Smooth muscle cell of the brain vasculature (primary cell): ENCODE measurements at places on chromosomes 2 and 18.

DNA sequence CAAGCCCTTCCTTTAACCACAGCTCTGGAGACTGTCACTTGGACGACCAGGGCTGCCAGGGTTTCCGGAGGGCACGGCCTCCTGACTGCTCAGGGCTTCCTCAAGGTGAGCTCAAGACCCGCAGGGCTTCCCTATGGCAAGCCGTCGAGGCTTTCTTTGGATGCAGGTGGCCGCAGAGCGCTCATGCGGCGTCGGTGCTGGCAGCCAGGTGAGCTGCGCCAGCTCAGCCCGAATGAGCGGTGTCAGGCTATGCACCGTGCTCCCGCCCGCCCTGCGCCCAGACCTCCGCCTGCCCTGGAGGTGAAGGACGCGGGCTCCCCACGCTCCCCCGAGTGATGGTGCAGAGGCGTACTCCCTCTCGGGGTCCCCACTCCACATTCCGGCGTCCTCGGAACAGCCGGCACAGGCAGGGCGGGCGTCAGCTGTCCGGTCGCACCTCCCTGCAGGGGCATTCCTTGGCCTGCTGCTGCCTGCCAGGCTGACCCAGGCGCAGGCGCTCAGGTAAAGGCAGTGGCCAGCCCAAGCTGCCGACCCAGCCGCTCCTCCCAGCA lies 20.8 kb upstream of the TUBB6 start:
- no peak for DNase-seq

DNA sequence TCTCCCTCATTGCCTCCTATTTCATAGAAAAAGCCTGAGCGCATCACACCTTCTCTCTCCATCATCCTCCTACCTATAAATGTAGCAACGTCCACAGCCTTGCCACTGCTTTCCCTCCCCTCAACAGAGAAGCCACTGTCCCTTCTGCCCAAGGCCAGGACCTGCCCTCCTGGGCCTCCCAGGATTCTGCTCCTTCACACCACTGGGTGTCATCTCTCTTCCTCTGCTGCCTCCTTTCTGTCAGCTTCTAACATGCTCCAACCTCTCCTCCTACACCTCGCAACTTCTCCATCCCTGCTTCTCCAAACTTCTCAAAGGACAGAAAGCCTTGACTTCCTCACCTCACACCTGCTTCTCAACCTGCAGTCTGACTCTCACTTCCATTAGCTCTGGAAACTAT lies 21.2 kb upstream of the ME2 start:
- no peak for DNase-seq

- no peak for DNase-seq
Observed at GRCh38 chr2:134949981-134950708, 31.5 kb downstream of the CCNT2 start.

DNA sequence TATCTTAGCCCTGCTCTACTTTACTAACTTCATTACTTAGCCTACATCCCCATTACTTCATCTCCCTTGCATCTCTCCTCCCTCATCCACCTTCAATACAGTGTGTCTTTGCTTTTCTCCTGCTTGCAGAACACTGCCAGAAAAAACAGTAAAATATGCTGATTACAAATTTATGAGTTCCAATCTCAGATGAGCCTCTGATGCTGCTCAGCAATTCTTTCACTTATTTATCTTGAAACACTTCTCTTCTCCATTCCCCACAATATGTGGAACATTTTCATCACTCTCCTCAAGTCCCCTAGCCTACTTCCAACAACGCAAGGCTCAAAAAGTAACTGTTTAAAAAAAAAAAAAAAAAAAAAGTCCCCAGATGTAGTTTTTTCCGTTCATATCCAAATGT lies 7.1 kb downstream of the VPS54 start:
- no peak for DNase-seq

DNA sequence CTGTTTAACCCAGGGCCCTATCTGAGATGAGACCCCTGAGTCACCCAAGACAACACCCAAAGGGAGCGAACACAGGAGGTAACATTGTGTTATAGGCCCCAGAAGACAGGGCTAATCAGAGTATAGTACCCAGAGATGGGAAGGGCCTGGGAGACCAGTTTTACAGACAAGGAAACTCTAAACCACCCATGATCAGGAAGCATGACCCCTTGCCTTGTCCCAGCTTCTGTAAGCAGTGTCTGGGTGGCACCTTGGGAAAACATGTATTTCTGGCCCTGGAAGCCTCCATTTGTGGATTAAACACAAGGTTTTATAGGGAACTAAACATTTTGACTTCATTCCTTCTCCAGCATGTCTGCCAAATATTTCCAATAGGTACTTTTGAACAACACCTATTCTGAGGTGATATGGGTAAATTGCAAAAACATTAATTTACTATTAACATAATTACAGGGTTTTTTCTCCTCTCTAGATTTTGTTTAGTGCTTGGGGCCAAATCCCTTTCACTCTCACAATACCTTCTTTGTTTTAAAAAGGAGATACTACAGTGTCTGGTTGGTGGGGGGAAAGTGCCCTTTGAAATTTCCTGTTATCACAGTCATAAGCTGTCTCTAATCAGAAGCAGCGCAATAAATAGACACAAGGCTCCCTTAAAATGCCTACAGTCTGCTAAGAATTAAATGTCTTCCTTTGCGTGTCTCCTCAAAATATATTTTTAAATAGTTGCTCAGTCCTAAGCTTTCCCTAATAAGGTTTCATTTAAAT lies 341.1 kb downstream of the BCL11A start:
- no peak for DNase-seq

GRCh38 chr2:23658466-23658942 lies 268.4 kb downstream of the ATAD2B start:
- no peak for DNase-seq

- DNase-seq = no peak
Observed at GRCh38 chr2:219688560-219689445, 61.4 kb downstream of the SLC4A3 start.

GRCh38 chr2:102436323-102436722 lies 13.4 kb downstream of the IL18RAP start:
- DNase-seq = no peak

DNA sequence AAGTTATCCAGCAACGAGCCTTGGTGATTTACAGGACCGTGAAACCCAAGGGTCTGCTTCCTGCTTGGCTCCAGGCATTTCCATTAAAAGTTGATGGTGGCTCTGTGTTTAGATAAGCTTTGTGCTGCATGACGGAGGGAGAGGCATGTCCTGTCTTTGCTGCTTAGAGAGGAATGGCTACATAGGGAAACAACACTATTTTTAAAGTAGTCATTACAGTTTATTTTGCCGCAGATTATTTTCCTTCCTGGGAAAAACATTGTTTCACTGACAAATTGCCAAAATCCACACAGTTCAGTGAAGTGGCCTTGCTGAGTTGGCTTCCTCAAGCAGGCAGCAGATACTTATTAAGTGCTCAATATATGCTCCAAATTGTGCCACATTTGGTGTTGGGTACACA lies 98.5 kb downstream of the THSD7B start:
- DNase-seq = peak; percentile 2

- DNase-seq = peak; percentile 51
Observed at GRCh38 chr2:215022418-215022817, 116.0 kb downstream of the ABCA12 start.

DNA sequence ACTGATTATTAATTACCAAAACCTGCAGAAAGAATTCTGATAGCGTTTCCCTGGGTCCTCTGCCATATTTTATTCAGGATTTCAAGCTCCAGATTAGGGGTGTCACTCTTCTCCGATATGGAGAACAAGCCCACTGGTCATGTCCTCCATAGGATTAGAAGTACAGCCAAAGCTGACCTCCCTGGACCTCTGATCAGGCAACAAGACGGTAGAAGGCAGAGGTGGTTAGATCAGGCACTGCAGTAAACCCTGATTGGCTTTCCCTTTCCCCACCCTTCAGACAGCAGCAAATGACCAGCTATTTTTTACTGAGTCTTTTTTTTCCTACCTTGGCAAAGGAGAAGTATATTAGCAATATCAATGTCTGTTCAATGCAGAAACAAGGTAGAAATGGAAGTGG lies 37.7 kb downstream of the SPC25 start:
- no peak for DNase-seq

DNA sequence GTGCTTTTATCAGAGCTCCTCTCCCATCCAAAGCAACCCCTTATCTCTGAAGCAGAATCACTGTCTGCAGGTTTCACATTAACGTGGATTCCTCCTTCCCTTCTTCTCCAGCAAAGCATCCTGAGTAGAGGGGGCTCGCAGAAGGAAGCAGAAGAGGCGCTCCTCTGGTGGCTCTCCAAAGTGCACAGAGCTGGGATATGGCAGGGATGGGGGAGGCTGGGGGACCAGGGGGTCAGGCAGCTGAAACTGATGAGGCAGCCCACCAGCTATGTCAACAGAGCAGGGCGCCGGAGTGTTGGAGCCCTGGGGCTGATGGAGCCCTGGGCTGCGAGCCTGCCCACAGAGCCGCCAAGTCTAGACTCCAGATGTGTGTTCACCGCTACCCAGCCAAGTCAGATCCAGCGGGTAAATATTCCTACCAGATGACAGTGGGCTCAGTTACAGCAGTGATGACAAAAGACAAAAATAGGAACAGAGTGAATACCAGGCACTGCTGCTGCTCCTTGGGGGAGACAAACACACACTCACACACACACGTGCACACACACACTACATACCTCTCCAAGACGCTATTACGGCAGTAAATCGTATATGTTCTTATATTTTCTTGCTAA lies 678.3 kb upstream of the ID2 start:
- no peak for DNase-seq

DNA sequence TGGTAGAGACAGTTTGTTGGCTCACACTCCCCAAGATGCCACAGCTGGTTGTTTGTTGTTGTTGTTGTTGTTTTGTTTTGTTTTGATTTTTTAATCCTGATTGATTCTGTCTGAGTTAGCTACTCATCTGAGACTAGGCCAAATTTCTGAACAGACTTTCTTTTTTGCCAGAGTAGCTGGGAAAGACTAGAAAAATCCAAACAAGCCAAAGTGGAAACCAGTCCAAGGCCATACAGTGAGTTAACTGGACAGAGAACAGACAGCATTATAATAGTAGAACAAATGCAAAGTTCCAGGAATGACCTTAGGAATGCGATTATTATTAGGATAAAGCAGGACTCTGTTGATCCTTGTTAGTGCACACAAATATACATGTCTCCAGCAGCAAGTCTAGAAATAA lies 43.8 kb upstream of the CYP26B1 start:
- DNase-seq = no peak

GRCh38 chr2:88265352-88266303 lies 95.5 kb downstream of the THNSL2 start:
- DNase-seq = no peak

DNA sequence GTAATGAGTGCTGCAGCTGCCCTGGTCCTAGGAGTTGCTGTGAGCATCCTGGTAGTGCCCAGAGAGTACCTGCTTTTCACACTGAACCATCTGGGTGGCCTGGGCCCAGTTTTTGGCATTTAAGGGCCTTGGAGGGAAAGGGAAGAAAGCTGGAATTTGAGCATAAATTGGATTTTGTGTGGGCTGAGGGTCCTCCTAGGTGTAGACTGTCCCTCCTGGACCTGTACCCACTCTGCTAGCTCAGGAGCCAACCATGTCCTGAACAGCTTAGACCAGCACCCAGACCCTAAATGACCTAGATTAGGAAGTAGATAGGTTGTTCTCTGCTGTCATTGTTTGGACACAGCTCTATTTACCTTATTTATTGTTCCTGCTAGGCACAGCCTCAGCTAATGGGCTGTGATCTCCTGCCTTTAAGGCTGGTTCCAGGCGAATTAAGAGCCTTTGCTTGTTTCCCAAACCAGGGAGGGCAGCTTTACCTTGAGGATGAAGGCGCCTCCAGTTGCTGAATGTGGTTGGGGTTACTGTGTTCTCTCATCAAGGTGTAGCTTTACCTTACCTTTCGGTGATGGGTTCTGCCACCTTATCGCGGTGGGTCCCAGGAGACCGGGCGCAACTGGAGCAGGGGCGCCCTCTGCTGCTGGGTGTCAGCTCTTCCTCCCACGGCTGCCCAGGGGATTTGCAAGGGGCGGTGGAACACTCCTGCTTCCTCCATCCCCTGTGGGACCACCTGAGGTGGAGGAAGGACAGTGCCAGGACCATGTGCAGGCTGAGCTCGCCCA lies 34.4 kb downstream of the ITGA6 start:
- no peak for DNase-seq

- DNase-seq = no peak
Observed at GRCh38 chr18:15005313-15006130, 257.6 kb downstream of the ANKRD30B start.

GRCh38 chr18:62938006-62938405 lies 222.7 kb downstream of the PHLPP1 start:
- no peak for DNase-seq

DNA sequence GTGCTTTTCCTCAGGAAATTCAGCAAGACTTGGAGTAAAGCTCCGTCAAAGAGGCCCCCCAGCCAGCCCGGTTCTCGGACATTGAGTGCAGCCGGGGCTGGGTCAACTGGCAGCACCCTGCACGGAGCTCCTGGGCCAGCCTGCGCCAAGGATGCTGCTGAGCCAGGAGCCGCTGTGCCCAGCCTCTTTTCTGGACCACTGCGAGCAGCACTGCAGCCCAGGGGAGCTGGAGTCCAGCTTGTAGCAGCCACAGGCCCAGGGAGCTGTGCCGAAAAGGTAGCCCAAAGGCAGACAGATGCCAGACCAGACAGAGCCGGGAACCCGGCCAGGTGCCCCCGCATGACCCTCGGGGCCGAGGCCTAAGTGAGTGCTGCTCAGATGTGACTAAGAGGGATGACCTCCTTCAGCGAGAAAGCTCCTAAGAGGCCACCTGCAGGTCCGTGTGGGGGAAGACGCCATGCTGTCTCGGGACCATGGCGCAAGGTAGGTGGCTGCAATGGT lies 7.3 kb downstream of the CLHC1 start:
- no peak for DNase-seq

DNA sequence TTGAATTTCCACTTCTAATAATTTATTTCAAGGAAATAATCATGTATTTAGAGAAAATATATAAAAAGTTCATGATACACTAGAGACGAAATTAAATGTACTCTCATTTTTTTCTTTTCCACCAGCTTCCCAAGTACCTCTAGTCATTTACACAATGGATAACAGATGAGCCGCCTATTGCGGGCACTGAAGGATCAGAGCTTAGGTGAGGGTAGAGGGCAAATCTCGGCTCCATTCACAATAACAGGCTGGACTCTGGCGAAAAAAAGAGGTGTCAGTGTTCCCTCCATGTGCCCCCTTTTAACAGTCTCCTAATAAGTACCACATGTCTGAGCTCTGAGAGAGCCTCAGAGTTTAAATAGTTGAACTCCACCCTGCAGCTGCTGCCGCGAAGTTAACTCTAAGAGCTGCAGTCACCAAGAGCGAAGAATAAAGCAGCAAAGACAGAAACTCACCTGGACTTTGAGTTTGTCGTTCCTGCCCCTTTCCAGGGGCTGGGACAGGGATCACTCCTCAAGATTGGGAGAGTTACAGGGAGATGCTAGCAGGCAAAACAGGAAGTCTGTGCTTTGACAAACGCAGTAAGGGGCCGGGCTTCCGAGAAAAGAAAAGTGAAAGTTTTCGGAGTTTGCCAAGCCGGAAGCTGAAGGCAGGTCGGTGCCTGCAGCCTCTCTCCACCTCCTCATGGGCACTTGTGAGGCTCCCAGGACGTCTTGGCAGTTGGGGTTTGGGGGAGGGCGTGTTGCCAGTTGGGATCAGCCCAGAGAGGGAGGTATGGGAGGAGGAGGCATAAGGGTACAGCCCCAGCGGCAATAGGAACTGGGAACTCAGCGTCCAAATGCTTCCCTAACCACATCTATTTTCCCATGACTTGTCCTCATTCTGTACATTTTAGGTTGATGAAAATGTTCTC lies at the start of gene SP110:
Gene SP110 (minus strand): TSS at position 566 of the 913 bp plus-strand sequence. CDS start 3,057 bp downstream, outside the sequence.
- DNase-seq = peak; percentile 62
